ENCODE measurements at places on chromosomes 12 and 14.

GRCh38 chr12:110122929-110123328 lies 1.2 kb upstream of the IFT81 start:
- no peaks in the 10 kb centered on the region for H3K27me3 ChIP-seq
- no peak overlapping the region for H3K4me3 ChIP-seq
- no peak overlapping the region for H3K27ac ChIP-seq
- DNase-seq, result no peak
- H3K4me1 ChIP-seq, result peaks cover 14% of the 10 kb centered on the region

- H3K4me1 ChIP-seq, result no peaks in the 10 kb centered on the region
- H3K27me3 ChIP-seq, result no peaks in the 10 kb centered on the region
- DNase-seq, result no peak
- no peak overlapping the region for H3K4me3 ChIP-seq
Observed at GRCh38 chr14:46769292-46769691, 117.7 kb upstream of the RPL10L start.

GRCh38 chr12:26231921-26232320 lies 36.5 kb downstream of the SSPN start:
- H3K4me3 ChIP-seq, result no peak overlapping the region
- no peaks in the 10 kb centered on the region for H3K4me1 ChIP-seq
- H3K36me3 ChIP-seq, result no peaks in the 10 kb centered on the region
- no peaks in the 10 kb centered on the region for H3K27me3 ChIP-seq
- no peak overlapping the region for H3K27ac ChIP-seq
- DNase-seq, result no peak

DNA sequence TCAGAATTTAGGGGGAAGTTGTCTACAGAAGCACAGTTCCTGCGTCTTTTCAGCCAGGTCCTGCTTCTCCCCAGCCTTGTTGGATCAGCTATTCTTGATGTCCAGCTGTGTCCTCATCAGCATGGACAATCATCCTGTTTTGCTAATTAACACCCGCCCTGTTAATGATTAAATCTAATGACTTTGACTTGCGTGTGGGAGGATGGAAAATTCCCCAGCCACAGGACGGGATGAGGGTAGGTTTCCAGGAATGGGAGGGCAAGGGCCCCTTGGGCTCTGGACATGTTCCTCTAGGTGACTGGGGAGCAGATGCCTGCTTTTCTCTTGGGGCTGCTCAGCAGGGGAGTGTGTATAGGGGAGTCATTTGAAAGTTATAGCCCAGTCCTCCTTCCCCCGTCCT lies 5.3 kb upstream of the PPP1R1A start:
- H3K4me1 ChIP-seq, result peaks cover 3% of the 10 kb centered on the region
- H3K27ac ChIP-seq, result no peak overlapping the region
- no peaks in the 10 kb centered on the region for H3K36me3 ChIP-seq
- no peaks in the 10 kb centered on the region for H3K27me3 ChIP-seq
- DNase-seq, result no peak

Data from ascending aorta (tissue), 2 donors.